CD8-positive, alpha-beta T cell (primary cell): ENCODE measurements at places on chromosomes 7 and 10. TPM values are rescaled to one million over a fixed set of nuclear protein-coding genes. Genes with fewer than 3 reads are reported as not detected.

GPNMB gene
- total RNA-seq: not detected

TRIM50 gene
- not detected for total RNA-seq

SPDYE8 gene
- not detected for total RNA-seq

TWNK gene
- total RNA-seq: 4.6 TPM

GPRIN2 gene
- not detected for total RNA-seq

CH25H gene
- 0.54 TPM for total RNA-seq

ZNF804B gene
- total RNA-seq: not detected

SPDYE9 gene
- total RNA-seq: not detected

PAX4 gene
- total RNA-seq: not detected

REEP3 gene
- total RNA-seq: 3.6 TPM

C10orf67 gene
- not detected for total RNA-seq

CLDN4 gene
- total RNA-seq: not detected

PRSS1 gene
- total RNA-seq: not detected

CALN1 gene
- total RNA-seq: not detected

GIMAP7 gene
- 21.2 TPM for total RNA-seq

INA gene
- total RNA-seq: not detected

PON1 gene
- total RNA-seq: not detected

AGR3 gene
- not detected for total RNA-seq
